Body of pancreas (tissue), 4 donors: ENCODE measurements at places on chromosomes 6 and 20. TPM values are rescaled to one million over a fixed set of nuclear protein-coding genes. Genes with fewer than 3 reads are reported as not detected.
A peak's percentile ranks its signal among the peaks of the same experiment; 100 is the strongest.

The FYN gene
- total RNA-seq: 25.7 TPM

The EMILIN3 gene
- 0.26 TPM for total RNA-seq

The XKR7 gene
- total RNA-seq: 0.26 TPM

DNA sequence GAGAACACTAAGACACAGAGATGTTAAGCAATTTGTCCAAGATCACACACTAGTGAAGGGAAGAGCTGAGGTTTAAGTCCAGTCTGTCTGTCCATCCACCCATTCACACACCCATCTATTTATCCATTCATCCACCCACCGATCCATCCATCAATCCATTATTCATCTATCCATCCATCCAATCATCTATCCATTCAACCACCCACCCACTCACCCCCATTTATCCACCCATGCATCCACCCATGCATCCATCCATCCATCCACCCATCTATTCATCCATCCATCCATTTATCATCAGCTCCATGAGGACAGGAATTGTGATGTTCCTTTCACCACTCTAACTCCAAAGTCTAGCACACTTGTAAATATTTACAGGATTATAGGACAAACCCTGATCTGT lies 242.3 kb upstream of the PMEPA1 start:
- no peaks in the 10 kb centered on the region for H3K27me3 ChIP-seq
- no peak overlapping the region for H3K4me3 ChIP-seq
- H3K27ac ChIP-seq: no peak overlapping the region
- H3K36me3 ChIP-seq: no peaks in the 10 kb centered on the region
- H3K4me1 ChIP-seq: no peaks in the 10 kb centered on the region

- no peaks in the 10 kb centered on the region for H3K27me3 ChIP-seq
- no peak for DNase-seq
- H3K4me1 ChIP-seq: no peaks in the 10 kb centered on the region
Observed at GRCh38 chr20:62193079-62194025, 10.5 kb downstream of the MTG2 start.

The SIM1 gene
- total RNA-seq: 6.9 TPM

DNA sequence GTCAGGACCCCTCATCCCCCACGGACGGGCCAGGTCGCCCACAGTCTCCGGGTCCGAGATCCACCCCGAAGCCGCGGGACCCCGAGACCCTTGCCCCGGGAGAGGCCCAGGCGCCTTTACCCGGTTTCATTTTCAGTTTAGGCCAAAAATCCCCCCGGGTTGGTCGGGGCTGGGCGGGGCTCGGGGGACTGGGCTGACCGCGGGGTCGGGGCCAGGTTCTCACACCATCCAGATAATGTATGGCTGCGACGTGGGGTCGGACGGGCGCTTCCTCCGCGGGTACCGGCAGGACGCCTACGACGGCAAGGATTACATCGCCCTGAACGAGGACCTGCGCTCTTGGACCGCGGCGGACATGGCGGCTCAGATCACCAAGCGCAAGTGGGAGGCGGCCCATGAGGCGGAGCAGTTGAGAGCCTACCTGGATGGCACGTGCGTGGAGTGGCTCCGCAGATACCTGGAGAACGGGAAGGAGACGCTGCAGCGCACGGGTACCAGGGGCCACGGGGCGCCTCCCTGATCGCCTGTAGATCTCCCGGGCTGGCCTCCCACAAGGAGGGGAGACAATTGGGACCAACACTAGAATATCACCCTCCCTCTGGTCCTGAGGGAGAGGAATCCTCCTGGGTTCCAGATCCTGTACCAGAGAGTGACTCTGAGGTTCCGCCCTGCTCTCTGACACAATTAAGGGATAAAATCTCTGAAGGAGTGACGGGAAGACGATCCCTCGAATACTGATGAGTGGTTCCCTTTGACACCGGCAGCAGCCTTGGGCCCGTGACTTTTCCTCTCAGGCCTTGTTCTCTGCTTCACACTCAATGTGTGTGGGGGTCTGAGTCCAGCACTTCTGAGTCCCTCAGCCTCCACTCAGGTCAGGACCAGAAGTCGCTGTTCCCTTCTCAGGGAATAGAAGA lies 978 bp downstream of the HLA-A start:
- H3K36me3 ChIP-seq: no peaks in the 10 kb centered on the region
- DNase-seq: no peak
- no peaks in the 10 kb centered on the region for H3K27me3 ChIP-seq
- H3K27ac ChIP-seq: peak overlapping the region; percentile 81
- no peak overlapping the region for H3K4me3 ChIP-seq
- H3K4me1 ChIP-seq: peaks cover 14% of the 10 kb centered on the region

DNA sequence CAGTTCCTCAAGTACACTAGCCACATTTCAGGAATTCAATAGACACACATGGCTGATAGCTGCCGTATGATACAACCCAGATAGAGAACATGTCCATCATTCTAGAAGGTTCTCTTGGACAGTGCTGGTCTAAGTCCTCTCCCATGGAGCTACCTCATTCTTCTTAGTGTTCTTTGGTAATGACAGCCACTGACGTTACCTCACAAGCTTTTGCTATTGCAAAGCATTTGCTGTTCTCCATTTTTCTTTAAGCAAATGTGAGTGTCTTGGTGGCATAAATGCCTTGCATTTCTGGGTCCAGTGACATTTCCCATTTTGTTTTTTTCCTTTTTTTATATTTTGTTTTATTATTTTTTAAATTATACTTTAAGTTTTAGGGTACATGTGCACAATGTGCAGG lies 8.3 kb upstream of the CEBPB start:
- H3K27me3 ChIP-seq: no peaks in the 10 kb centered on the region
- DNase-seq: no peak
- H3K27ac ChIP-seq: no peak overlapping the region
- H3K4me1 ChIP-seq: peaks cover 2% of the 10 kb centered on the region
- no peaks in the 10 kb centered on the region for H3K36me3 ChIP-seq

- DNase-seq: no peak
- no peaks in the 10 kb centered on the region for H3K4me1 ChIP-seq
- no peak overlapping the region for H3K4me3 ChIP-seq
- H3K27ac ChIP-seq: no peak overlapping the region
- no peaks in the 10 kb centered on the region for H3K36me3 ChIP-seq
- H3K27me3 ChIP-seq: no peaks in the 10 kb centered on the region
Observed at GRCh38 chr6:24069526-24069925, 56.5 kb upstream of the NRSN1 start.

DNA sequence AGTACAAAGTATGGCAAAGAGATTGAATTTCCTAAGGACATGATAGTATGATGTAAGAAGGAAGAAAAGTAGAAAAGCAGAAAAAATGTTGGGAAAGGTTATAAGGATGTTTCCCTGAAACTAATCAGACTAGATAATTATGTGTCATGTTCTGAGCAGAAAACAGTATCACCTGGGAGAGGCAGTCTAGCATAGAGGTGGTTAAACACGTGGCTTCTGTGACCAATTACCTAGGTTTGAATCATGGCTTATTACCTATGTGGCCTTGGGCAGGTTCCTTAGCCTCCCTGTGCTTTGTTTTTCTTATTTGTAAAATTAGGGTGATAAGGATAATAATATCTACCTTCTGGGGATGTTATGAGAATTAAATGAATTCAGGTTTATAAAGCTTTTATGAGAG lies 38.0 kb downstream of the SCGN start:
- H3K4me1 ChIP-seq: no peaks in the 10 kb centered on the region
- H3K36me3 ChIP-seq: no peaks in the 10 kb centered on the region

The RSPO4 gene
- total RNA-seq: not detected

DNA sequence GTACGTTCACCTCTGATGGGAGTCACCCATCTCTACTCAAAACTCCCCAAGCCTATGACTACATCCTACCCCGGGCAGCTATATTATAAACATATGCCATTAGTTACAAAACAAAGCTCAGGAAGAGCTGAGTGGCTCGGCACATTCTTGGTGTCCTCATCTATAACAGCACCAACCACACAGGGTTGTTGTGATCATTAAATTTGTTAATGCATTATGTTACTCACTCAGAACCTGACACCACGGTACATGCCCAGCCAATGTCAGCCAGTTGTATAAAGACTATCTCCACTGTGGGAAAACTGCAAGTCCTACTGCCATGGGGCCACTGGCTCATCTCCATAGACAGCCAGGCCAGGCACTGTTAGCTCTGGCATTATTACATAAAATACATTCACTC lies 7.7 kb downstream of the CDK5RAP1 start:
- H3K4me1 ChIP-seq: no peaks in the 10 kb centered on the region
- no peak for DNase-seq
- H3K4me3 ChIP-seq: no peak overlapping the region
- peaks cover 7% of the 10 kb centered on the region for H3K36me3 ChIP-seq
- no peaks in the 10 kb centered on the region for H3K27me3 ChIP-seq

GRCh38 chr6:168691774-168692173 lies 250.8 kb downstream of the SMOC2 start:
- H3K27me3 ChIP-seq: no peaks in the 10 kb centered on the region
- H3K36me3 ChIP-seq: no peaks in the 10 kb centered on the region
- H3K4me3 ChIP-seq: no peak overlapping the region
- no peaks in the 10 kb centered on the region for H3K4me1 ChIP-seq
- DNase-seq: no peak
- H3K27ac ChIP-seq: no peak overlapping the region

DNA sequence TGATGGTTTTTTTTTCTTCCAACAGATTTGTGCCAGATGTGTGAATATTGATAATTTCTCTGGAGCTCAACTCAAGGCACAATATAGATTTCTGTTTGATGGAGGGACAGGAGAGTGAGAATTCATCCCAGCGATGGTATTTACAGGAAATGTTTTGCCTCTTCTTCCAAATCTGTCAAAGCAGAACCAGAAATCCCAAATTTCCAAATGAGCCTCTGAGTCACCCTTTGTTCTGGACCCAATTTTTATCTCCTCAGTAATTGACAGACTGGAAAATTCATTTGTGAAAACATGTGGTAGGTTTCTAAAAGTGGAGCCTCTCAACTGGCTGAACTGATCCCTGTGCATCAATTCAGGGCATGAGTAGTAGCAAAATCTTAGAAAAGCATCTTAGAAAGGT lies 223.2 kb upstream of the TSHZ2 start:
- H3K27ac ChIP-seq: no peak overlapping the region
- no peaks in the 10 kb centered on the region for H3K27me3 ChIP-seq
- no peaks in the 10 kb centered on the region for H3K36me3 ChIP-seq
- no peaks in the 10 kb centered on the region for H3K4me1 ChIP-seq

- no peaks in the 10 kb centered on the region for H3K27me3 ChIP-seq
- peaks cover 2% of the 10 kb centered on the region for H3K36me3 ChIP-seq
- peak; percentile 75 for DNase-seq
- peaks cover 13% of the 10 kb centered on the region for H3K4me1 ChIP-seq
Observed at GRCh38 chr20:45933266-45934045, 1.0 kb upstream of the PCIF1 start.

DNA sequence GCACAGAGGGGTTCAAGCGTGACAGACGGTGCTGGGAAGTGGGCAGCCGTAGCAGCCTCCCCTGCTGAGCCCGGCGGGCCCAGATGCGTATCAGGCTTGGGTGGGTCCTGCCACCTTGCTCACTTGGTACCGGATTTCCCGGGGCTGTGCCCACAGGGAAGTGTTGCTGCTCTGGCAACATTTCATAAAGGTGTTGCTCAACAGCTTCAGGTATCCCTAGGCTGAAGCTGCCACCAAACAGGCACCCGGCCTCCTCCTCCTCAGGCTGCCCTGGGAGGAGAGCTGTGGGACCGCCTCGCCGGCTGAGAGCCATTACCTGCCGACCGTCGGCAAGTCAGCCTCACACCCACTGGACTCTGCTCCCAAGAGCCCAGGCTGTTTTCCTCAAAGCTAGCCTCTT lies 11.5 kb downstream of the PSMG4 start:
- no peak overlapping the region for H3K4me3 ChIP-seq
- H3K27ac ChIP-seq: no peak overlapping the region
- H3K36me3 ChIP-seq: peaks cover 17% of the 10 kb centered on the region
- no peak for DNase-seq
- no peaks in the 10 kb centered on the region for H3K4me1 ChIP-seq
- no peaks in the 10 kb centered on the region for H3K27me3 ChIP-seq
